ENCODE measurements at places on chromosomes 13 and 19. TPM values are rescaled to one million over a fixed set of nuclear protein-coding genes. Genes with fewer than 3 reads are reported as not detected.

The WDR87 gene
- not detected for total RNA-seq

DNA sequence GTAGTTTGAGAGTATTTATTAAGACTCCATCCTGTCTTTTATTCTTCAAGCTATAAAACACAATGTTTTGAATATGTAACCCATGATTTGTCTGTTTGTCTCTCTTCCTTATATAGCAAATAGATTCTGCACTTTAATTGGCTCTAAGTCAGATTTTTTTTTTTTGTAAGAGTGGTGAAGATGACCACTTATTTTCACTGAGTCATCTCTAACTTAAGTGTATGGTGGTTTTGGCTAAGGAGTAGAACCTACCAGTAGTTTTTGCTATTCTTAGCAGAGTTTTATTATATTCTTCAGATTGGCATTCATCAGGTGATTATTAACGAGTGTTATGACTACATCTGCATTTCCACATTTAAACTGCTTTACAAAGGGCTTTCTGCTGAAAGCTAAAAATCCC, 194.7 kb downstream of the LMO7 start:
- DNase-seq = no peak

GRCh38 chr13:45783346-45784043, 68.1 kb downstream of the SIAH3 start:
- DNase-seq = no peak

The TNFAIP8L1 gene
- 12.0 TPM for total RNA-seq

All from tongue (tissue), 3 donors.